ENCODE measurements at places on chromosomes 3 and 15. TPM values are rescaled to one million over a fixed set of nuclear protein-coding genes. Genes with fewer than 3 reads are reported as not detected.

Gene ANKUB1
- total RNA-seq, result not detected

Gene ANKRD63
- total RNA-seq, result not detected

Gene RTP1
- not detected for total RNA-seq

Gene SLC28A1
- total RNA-seq, result not detected

DNA sequence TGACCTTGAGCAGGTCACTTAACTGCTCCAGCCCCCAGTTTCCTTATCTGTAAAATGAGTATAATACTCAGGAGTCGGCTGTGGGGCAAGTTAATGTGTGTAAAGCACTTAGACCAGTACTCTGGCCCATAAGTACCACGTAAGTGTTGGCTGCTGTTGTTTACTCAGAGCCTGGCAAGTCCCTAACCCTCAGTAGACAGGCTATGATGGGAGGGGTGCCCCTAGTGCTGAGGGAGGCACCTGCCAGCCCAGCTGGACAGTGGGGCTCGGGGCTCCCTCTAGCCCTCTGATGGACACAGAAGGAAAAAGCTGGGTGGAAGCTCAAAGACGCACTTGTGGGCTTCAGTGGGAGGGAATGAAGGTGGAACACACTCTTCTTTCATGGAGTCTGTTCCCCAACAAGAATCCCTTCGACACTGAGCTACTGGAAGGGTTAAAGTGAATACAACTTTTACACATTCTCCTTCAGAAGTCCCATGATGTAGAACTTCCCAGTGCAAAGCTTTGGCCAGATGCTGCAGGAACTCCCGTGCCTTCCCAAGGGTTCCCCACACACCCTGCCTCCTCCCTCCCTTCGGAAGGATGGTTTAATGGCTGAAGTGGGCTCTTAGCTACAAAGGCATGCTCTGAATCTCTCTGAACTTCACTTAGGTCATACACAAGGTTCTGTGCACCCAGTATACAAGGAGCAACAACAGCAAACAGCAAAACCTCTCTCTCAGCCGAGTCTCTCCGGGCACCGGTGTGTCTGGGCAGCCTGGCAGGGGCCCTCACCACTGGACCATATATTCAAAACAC lies 25.4 kb downstream of the TMEM44 start:
- no peak overlapping the region for H3K27ac ChIP-seq
- no peak overlapping the region for H3K4me3 ChIP-seq
- DNase-seq, result no peak
- H3K36me3 ChIP-seq, result no peaks in the 10 kb centered on the region

GRCh38 chr3:98884675-98885371 lies 16.7 kb downstream of the DCBLD2 start:
- H3K4me3 ChIP-seq, result no peak overlapping the region
- no peaks in the 10 kb centered on the region for H3K27me3 ChIP-seq
- no peaks in the 10 kb centered on the region for H3K4me1 ChIP-seq
- no peak overlapping the region for H3K27ac ChIP-seq
- no peak for DNase-seq

- no peak overlapping the region for H3K4me3 ChIP-seq
- no peaks in the 10 kb centered on the region for H3K4me1 ChIP-seq
- no peak for DNase-seq
- no peak overlapping the region for H3K27ac ChIP-seq
These were observed 55.3 kb downstream of the ISL2 start for GRCh38 chr15:76391847-76392246.

DNA sequence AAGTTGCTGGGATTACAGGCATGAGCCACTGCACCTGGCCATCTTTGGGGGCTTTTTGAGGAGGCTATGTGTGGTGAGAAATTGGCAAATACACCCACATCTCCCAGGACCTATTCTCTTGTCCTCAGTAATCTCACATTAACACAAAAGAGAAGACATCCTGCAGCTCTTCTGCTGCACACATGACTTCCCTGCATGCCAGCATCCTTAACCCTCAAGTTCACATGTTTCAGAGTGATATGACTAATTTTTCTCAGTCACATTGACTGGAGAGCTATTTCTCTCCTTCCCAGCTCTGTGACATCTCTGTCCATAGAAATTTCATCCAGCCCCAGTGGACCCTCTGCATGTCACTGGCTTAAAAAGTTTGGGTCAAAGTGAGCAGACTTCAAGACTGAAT lies 1.9 kb upstream of the SKIC8 start:
- no peak overlapping the region for H3K4me3 ChIP-seq
- DNase-seq, result no peak
- peaks cover 10% of the 10 kb centered on the region for H3K4me1 ChIP-seq
- peaks cover 7% of the 10 kb centered on the region for H3K27me3 ChIP-seq
- no peak overlapping the region for H3K27ac ChIP-seq

Gene SPSB4
- 10.7 TPM for total RNA-seq

Gene LYZL4
- total RNA-seq, result not detected

DNA sequence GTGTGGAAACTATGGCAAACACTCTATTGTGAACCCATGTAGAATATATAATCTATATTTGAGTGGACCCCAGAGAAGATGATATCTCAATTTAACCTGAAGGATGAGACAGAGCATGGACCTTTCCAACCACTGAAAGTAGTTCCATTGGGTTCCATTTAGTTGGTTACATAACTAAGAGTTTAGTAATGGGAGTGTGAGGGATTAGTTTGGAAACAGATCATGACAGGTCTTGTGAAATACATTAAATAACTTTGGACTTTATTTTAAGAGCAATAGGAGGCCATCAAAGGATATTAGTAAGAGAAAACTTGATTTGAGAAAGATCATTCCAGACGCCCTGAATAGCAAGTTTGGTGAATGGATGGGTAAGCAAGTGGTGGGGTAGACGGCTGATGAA lies 487.2 kb upstream of the ROBO2 start:
- no peaks in the 10 kb centered on the region for H3K27me3 ChIP-seq
- no peak overlapping the region for H3K27ac ChIP-seq
- no peaks in the 10 kb centered on the region for H3K36me3 ChIP-seq
- DNase-seq, result no peak
- no peaks in the 10 kb centered on the region for H3K4me1 ChIP-seq

DNA sequence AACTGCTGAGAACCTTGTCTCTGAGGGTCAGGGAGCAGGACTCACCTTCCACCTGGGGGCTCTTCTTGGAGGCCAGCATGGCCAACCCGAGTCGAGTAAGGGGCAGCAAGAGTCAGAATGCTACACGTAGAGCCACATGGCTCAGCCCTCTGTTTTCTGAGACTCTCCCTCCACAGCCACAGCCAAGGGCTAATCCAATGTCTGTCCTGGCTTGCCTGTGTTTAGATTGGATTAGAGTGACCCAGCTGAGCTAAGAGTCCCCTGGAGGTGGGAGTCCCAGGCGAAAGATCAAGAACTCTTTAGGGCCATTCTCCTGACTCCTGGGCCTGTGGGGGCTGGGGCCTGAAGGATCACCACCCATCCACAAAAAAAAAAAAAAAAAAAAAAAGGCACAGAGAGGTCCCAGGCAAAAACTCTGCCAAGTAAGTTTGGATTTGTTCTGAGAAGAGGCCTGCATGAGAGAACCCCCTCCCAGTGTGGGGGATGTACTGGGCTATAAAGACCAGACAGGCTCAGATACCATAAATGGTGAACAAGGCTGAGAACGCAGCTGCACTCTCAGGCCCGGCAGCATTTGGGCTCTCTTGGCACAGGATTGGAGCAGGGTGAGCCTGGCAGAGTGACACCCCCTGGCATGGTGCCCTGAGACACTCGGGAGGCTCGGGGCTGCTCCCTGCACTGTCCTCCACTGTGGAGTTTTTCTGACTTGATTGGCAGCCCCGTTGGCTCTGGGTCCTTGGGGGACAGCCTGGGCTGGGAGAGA lies 88.0 kb upstream of the OSBPL11 start:
- H3K4me1 ChIP-seq, result no peaks in the 10 kb centered on the region
- H3K4me3 ChIP-seq, result no peak overlapping the region
- no peak overlapping the region for H3K27ac ChIP-seq
- no peak for DNase-seq

DNA sequence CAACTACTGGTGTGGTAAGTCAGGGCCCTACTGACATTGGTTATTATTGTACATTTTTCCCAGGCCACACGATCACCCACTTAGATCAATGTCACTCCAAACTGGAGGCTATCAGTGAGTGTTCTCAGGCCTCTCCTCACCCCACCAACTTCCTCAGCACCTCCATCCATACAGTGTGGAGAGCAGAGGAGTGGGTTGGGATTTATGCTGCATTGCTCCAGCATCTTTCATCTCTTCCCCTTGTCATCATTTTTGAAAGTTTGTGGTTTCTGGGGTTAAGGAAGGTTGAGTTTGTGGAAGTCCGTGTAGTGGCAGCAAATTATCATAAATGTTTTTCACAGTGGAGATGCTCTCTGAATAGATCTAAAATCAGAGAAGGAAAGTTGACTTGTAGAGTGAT lies 60.2 kb downstream of the TLNRD1 start:
- H3K4me1 ChIP-seq, result peaks cover 4% of the 10 kb centered on the region
- no peak overlapping the region for H3K4me3 ChIP-seq
- no peak for DNase-seq
- no peaks in the 10 kb centered on the region for H3K36me3 ChIP-seq
- H3K27me3 ChIP-seq, result no peaks in the 10 kb centered on the region

GRCh38 chr3:160826991-160827390 lies 71.0 kb downstream of the PPM1L start:
- H3K36me3 ChIP-seq, result no peaks in the 10 kb centered on the region
- no peaks in the 10 kb centered on the region for H3K4me1 ChIP-seq
- no peak overlapping the region for H3K27ac ChIP-seq

DNA sequence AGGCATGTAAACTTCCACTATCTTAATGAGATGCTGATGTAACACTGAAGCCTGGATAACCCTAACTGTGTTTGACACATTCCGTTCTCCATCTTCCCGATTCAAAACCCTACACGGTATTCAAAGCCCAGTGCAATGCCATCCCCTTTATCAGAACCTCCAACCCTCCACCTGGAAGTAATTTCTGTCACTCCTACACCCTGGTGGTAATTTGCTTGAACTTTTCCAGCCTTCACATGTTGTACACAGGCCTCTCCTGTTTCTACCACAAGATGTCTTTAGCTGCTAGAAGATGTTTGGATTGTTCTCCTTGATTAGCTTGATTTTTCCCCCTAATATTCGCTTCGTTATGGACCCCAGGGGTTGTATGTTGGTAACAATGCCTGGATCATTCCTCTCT lies 208.9 kb downstream of the CHST2 start:
- no peaks in the 10 kb centered on the region for H3K27me3 ChIP-seq
- no peak for DNase-seq
- no peaks in the 10 kb centered on the region for H3K36me3 ChIP-seq
- peaks cover 38% of the 10 kb centered on the region for H3K4me1 ChIP-seq
- no peak overlapping the region for H3K4me3 ChIP-seq

DNA sequence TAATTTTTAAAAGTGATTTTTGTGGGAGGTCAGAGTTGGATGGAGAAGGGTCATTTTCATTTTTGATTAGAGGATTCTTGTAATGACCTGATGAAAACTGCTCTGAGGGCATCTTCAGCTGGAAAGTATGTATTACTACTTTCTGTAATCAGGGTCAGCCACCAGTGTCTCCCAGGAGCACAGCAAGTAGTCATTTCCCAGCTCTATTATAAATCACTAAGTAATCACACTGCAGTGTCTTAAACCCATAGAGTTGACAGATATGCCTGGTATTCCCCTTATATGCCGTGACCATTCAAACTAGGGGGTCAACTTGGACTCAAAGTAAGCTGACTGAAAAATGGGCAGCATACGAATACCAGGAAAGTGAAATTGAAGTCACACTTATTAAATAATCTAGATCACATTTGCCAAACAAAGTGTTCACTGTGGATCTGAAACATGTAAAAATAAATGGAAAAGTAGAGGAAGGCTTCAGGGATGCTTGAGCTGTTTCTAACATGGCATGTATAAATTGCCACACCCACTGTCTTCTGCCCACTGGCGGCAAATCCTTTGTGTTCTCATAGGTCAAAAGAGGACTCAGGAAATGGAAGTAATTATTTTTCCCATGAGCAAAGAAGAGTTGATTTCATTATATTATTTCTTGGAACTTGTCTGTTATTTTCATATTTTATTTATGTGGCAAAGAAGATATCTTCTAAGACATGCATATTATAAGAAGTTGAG lies 105.7 kb downstream of the MBNL1 start:
- H3K27me3 ChIP-seq, result no peaks in the 10 kb centered on the region
- H3K4me3 ChIP-seq, result no peak overlapping the region
- peaks cover 21% of the 10 kb centered on the region for H3K4me1 ChIP-seq
- DNase-seq, result no peak
- no peaks in the 10 kb centered on the region for H3K36me3 ChIP-seq

DNA sequence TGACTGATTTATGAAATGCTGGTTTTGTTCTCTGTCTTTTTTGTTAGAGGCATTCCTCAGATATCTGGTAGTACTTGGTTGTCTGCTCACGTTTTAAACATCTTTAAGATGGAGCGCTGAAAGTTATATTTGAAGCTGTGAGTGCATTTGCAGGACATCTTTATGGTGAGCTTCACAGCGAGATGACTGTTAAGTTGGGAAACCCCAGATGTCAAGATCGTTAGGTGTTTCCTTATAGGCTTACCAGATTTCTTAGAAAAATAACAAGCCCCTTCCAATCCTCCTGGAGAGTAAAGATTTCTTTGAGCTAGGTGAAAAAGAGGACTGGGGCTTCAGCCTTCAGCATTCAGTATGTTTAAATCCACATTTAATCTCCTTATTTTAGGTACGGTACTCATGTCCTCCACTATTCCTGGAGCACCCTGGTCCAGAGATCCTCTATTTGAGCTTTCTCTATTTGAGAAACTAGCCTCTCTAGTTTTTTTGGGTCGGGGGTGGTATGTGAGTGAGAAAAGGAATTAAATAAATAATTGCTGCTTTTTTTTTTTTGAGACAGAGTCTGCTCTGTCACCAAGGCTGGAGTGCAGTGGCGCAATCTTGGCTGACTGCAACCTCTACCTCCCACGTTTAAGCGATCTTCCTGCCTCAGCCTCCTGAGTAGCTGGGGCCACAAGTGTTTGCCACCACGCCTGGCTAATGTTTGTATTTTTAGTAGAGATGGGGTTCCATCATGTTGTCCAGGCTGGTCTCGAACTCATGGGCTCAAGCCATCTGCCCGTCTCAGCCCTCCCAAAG lies 72.3 kb downstream of the ZNF609 start:
- no peak overlapping the region for H3K27ac ChIP-seq
- no peak overlapping the region for H3K4me3 ChIP-seq

DNA sequence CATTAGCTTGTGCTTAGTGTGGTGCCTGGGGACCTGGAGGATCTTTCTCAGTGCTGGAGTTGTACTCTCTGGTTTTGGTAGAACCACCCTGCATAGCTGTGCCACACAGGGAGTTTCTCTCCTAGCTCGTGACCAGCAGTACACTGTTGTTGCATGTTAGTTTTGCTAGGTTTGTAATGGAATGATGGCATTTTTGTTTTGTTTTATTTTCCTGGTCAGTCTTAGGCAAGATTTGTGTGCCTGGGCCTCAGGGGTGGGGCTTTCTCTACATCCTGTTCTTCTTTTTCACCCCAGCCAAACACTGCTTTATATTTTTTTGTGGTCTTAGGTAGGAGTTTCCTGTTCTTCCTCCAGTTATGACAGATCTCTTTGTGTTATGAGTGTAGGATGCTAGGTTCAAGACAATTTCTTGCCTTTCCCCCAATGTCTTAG lies 534.5 kb upstream of the KCNMB2 start:
- DNase-seq, result peak; percentile 62
- peaks cover 4% of the 10 kb centered on the region for H3K4me1 ChIP-seq
- no peak overlapping the region for H3K4me3 ChIP-seq
- peak overlapping the region; percentile 78 for H3K27ac ChIP-seq
